ENCODE measurements at places on chromosomes 1 and 21.

DNA sequence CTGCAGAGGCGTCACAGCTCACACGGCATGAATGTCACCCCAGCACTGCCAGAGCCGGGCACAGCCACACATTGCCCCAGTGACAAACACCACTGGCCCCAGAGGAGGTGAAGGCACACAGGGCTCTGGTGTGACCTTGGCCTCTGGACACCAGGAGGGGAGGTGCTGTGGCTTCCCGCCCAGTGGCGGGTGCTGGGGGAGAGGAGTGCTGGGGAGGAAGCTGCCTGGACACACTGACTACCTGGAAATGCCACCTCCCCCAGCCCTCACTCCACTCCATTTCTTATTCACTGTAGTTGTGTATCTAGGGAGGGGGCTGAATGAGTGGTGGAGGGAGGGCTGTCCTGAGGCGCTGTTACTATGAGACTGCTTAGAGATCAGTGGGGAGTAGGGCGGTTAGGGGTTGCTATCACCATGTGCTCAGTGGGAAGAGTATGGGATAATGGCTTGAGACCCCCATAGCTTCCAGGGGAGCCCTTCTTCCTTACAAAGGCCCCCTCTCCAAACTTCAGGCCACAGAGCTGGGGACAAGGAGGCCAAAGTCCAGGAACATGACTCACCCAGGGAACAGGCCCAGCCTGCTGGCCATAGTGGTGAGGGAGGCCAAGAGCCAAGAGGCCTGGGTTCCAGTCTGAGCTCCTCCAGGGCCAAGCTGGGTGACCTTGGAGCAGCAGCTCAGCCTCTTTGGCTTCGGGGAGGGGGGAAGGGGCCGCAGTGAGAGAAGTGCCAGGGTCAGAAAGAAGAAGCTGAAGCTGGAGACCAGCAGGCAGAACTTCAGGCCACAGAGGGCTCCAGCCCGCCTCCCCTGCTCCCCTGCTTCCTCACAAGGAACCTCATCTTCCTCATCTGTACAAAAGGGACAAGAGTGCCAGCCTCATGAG, 40.1 kb downstream of the AHDC1 start:
- DNase-seq = no peak

- no peak for DNase-seq
Observed at GRCh38 chr1:31583995-31584868, 7.9 kb downstream of the TINAGL1 start.

- no peak for DNase-seq
Observed at GRCh38 chr1:11828511-11828910, 19.1 kb downstream of the NPPA start.

DNA sequence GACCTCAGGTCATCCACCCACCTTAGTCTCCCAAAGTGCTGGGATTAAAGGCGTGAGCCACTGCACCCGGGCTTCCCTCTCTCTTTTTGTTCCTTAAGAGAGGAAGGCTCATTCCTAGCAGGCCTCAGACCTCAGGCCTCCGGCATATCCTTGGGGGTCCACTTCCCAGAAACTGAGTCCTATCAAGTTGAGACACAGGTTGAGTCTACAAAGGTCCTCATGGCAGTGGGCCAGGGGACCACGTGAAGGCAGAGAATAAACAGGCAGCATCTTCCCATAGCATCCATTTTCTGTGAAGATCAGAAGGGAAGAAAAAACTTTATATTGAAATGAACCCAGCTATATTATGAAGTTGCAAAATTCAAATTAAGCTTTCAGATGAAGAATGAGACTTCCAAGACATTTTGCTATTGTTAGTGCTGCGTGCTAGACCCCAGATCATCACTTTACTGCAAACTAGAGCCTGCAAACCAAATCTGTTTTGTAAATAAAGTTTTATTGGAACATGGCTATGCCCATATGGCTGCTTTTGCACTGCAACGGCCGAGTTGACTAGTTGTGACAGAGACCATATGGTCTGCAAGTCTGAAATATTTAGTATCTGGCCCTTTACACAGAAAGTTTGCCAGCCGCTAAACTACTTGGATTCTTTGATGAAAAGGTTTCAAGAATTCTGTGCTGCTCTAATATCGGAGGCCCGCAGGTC, 3.5 kb upstream of the CELA2A start:
- peak; percentile 23 for DNase-seq

DNA sequence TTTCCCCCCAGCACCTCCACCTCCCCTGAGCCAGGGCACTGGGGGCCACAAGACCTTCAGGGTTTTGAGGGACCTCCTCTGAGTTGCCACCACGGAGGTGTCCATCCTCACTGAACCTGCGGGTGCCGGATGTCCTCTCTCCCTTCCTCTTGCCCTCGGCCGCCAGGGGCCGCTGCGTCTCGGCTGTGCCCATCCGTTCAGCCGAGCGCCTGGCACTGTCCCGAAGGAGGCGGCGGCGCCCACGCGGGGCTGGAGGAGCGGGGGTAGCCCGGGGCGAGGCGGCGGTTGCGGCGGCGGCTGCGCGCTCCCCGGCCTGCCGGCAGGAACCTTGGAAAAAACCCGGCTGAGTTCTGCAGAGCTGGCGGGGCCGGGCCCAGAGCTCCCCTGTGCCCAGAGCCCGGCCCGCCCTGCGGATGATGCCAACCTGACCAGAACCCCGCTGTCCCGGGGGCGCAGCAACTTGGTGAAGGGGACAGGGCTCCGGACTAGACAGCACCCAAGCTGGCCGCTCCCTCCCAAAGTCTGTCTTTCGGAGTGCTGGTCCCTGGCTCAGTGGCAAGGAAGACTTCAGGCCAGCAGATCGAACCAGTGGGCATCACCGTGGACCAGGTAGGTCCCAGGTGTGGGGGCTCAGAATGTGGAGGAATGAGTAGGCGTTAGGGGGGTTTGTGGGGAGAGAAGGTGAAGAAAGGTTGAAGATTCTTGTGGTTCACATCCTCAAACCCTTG, 3.7 kb upstream of the PPM1J start:
- peak; percentile 63 for DNase-seq

DNA sequence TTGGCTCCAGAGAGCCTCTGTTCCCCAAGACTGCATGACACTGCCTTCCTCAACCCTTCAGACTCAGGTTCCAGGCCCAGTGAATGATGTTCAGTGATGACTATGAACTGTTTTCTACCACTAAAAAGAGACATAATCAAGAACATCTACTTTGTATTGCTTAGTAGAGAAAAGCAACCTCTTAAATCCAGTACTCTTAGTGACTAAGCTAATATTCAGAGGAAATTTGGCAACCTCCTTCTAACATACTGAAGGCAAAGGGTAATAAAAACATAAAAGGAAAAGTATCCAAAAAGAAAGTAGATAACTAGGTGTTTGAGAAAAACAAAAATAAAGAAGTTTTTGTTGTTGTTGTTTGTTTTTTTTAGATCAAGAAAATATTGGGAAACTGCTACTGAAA, 153.3 kb upstream of the RUNX1 start:
- no peak for DNase-seq

GRCh38 chr1:110339407-110340206, 430 bp downstream of the RBM15 start:
- DNase-seq = peak; percentile 41

GRCh38 chr1:232984577-232985425, 34.4 kb downstream of the NTPCR start:
- no peak for DNase-seq

DNA sequence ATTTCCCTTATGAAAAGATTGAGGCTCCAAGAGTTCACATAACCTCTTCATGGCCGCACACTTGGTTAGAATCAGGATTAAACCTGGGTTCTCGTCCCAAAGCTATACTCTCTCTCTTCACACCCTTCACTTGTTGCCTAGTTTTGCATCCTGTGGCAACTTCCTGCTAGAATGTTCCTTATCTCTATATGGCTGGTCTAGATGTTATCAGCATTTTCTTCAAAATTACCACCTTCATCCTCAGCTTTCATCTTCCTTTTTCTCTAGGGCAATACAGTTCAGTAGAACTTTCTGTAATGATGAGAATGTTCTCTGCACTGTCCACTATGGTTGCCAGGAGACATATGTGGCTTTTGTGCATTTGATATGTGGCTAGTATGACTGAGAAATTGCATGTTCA, 31.1 kb upstream of the BCAR3 start:
- DNase-seq = no peak

DNA sequence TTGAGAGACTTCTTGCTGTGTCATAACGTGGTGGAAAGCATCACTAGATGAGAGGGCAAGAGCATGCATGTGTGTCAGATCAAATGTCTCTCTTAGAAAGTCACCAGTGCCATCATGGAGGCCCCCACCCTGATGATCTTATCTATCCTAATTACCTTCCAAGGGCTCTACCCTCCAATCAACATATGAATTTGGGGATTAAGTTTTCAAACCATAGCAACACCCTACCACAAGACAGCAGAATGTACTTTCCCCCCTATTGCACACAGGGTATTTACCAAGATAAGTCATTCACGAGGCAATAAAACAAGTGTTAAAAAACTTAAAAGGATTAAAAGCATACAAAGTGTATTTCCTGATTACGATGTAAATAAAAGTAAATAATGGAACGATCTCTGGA, 515.6 kb downstream of the LMO4 start:
- no peak for DNase-seq

- DNase-seq = no peak
Observed at GRCh38 chr1:93605812-93606512, 75.7 kb downstream of the BCAR3 start.
